Stomach (tissue), 19 donors: ENCODE measurements at places on chromosomes 12 and 14.

DNA sequence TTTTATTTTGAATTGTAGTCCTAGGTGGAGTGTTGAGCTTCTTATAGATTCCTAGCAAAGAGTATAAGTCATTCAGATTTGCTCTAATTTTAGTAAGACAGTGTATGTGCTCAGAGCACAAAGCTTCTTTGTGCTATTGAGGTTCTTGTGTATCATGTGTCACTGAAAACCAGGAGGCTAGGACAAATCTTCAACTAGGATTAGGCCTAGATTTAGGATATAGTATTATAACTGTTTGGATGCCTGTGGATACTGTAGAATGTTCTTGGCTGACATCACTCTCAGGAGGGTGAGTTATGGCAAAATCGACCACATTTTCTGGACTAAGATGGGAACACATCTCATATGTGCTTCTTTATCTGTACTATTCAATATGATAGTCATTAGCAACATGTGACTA is 86.5 kb downstream of the DHRS2 start:
- no peak for DNase-seq

DNA sequence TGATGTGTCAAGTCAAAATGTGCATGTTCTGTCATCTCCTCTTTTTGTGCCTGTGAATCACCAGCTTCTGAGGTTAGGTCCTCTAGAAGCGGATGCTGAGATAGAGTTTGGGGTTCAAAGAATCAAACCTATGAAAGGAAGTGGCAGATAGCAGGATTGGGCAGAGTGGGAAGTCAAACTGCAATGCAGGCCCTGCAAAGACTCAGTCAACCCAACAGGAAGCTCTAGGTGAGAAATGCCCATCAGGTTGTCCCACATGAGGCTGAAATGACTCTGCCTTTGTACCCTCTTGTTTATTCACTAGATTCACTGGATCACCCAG is 4.5 kb upstream of the MIA2 start:
- no peak for DNase-seq

DNA sequence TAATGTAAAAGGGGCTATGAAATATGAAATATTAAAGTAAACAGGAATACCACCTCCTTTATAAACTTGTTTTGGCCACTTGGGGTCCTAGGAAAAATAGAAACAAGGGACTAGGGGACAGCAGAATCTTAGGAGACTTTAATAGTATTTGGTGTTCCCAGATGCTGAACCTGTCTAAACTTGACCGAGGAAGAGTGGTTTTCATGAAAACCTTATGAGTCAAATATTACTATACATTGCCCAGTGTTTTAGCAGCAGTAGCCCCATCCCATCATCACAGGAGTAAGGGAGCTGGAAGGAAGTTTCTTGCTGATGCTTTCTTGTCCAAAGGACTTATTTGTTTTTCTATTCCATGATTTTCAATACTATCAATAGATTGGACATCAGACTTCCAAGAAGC is 177.5 kb upstream of the CAND1 start:
- DNase-seq = no peak

- DNase-seq = no peak
Observed at GRCh38 chr14:68492381-68493151, 300.3 kb downstream of the ZFP36L1 start.

DNA sequence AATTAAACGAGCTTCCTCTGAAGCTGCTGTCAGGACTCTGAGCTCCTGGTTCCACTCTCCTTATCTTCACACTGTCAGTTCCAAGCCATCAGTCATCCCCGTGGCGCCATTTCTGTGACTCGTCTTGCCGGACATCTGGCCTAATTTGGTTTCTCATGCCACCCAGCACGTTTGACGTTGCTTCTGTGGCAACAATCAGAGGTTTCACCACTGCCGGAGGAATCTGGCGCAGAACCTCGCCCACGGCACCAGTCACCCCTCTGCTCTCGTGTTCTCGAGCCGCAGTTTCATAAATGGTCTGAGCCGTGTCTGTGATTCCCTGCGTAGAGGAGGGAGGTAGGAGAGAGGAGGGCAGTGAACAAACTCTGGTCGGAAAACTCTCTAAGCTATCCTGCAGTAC is 29.7 kb downstream of the BDKRB1 start:
- DNase-seq = no peak

GRCh38 chr12:6230321-6231110 is 30.3 kb downstream of the CD9 start:
- DNase-seq = peak; percentile 63

DNA sequence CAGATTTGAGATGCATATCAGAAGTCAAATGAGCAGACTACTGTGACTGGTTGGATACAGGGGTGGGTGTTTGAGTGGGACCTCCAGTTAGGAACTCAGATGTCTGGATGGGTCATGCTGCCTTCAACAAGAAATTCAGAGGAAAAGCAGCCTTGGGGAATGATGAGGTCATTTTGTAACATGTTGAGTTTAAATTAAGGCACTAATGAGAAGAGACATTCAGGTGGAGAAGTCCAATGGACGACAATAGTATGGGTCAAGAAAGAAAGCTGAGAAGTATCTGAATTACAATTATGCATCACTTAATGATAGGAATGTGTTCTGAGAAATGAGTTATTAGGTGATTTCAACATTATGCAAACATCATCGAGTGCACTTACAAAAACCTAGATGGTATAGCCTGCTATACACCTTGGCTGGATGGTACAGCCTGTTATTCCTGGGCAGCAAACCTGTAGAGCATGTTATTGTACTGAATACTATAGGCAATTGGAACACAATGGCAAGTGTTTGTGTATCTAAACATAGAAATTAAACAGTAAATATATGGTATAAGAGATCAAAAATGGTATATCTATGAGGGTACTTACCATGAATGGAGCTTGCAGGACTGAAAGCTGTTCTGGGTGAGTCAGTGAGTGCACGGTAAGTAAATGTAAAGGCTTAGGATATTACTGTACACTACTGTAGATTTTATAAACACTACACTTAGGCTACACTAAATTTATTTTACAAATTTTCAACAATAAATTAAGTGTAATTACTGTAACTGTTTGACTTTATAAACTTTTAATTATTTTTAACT is 414.7 kb downstream of the RAD51B start:
- DNase-seq = no peak

DNA sequence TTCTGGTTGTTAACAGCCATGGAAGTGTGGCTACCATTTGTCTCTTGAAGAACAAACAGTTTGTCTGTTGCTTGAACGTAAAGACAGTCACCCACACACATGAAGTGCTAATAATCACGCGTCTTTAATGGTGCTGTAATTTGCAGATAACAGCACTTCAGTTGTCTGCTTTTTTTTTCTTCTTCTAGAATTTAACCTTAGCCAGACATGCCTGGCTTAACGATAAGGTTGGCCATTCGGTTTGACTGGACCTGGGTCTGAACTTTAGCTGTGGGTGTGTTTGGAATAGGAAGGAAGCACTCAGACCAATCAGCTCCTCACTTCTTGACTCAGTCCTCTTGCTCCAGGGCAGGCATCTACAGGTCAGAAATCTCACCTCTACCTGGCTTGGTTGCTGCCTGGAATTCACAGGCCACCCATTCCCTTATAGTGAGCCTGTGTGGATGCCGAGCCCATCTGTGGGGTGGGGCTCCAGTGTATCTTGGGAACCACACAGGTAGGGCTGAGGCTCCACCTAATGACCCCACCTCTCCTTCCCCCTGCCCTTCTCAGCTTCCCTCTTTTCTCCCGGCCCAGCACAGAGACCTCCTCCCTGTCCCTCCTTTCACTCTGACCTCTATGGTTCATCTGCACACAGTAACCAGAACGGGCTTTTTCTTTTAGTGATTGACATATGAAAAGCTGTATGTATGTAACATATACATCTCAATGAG is 246.4 kb upstream of the PWP1 start:
- DNase-seq = no peak

DNA sequence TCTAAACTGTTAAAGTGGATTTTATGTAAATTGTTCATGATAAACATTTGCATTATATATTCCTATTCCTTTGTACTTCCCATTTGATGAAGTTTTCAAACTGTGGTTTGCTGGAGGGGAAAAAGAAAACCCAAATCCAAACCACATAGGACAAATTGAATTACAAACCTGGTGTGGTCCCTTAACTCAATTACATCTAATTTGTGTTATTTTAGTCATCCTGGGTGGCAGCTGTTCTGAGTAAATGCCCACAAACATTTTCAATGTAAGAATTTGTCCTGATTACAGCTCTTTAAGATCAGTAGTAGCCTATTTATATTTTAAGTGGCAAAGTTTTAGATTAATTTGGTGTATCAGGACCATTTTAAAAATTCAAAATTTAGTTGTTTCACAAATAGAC is 153.9 kb downstream of the RAD51B start:
- no peak for DNase-seq

DNA sequence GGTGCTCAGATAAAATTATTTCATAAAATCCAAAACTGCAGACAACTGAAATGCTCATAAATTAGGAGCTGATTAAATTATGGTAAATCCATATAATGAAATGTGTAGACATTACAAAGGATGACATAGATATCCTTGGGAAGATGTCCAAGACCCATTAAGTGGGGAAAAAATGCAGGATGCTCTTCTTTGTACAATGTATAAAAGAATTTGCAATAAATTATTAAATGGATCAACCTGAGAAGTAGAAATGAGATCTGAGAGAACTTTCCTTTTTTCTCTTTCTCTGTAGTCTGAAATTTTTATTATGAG is 336.4 kb upstream of the E2F7 start:
- DNase-seq = no peak

DNA sequence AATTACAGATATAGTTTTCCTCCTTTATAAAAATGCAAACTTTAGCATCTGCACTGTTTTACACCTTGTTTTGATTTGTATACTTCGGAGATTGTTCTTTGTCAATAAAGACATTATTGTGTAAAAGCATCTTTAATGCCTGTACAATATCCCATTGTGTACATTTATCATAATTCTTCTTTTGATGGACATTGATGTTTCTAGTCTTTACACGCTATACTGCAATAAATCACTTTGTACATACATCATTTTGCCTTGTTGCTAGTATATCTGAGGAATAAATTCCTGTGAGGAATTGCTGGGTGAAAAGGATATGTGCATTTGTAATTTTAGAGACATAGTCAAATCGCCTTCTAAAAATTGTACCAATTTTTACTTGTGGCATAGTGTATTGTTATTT is 30.4 kb downstream of the WDR20 start:
- DNase-seq = no peak

DNA sequence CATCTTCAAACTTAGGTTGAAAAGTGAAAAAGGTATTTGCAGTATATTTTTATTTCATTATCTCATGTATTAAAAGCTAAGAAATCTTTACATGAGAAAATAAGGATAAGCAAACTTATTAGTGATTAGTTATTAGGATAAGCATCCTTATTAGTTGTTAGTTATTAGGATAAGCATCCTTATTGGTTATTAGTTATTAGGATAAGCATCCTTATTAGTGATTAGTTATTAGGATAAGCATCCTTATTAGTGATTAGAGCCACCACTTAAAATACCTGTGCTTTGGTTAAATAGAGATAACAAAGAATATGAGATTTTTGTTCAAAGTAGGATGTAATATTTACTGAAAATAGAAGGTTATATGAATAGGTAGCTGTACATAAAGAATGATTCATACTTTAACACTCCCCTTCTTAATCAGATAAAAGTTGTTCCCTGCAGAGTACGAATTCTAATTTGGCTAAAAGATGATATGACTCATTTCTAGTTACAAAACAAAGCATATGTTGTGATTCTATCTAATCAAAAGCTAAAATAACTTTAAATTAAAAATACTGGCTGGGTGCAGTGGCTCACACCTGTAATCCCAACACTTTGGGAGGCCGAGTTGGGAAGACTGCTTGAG is 56.4 kb downstream of the KDM5A start:
- no peak for DNase-seq

DNA sequence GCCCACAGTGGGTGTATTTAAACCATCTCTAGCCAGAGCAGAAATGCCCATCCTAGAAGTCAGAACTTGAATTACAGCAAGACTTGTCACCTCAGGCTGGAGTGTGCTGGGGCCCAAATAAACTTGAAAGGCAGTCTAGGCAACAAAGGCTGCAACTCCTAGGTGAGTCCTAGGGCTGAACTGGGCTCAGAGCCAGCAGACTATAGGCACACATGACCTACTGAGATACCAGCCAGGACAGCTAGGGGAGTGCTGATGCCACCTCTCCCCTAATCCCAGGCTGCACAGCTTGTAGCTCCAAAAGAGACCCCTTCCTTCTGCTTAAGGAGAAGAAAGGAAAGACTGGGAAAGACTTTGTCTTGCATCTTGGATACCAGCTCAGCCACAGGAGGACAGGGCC is 106.0 kb downstream of the TXNDC16 start:
- DNase-seq = peak; percentile 52

DNA sequence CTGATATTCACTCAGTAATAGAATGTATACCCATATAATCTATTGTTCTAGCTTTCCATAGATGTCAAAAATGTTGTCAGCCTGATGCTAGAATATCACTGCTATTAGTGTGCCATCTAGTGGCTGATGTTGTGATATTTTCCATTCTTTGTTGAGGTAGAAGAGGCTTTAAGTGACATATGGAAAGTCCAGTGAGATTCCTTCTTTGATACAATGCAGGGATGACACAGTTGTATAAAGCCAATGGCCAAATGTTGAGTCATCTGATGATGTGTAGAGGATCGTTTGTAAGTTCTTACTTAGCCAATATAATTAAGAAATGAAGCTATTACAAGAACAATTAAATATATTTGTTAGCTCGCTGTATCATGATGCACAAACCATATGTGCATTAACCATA is 58.1 kb upstream of the PCED1B start:
- DNase-seq = no peak

GRCh38 chr14:70873627-70874026 is 33.6 kb upstream of the PCNX1 start:
- DNase-seq = no peak

DNA sequence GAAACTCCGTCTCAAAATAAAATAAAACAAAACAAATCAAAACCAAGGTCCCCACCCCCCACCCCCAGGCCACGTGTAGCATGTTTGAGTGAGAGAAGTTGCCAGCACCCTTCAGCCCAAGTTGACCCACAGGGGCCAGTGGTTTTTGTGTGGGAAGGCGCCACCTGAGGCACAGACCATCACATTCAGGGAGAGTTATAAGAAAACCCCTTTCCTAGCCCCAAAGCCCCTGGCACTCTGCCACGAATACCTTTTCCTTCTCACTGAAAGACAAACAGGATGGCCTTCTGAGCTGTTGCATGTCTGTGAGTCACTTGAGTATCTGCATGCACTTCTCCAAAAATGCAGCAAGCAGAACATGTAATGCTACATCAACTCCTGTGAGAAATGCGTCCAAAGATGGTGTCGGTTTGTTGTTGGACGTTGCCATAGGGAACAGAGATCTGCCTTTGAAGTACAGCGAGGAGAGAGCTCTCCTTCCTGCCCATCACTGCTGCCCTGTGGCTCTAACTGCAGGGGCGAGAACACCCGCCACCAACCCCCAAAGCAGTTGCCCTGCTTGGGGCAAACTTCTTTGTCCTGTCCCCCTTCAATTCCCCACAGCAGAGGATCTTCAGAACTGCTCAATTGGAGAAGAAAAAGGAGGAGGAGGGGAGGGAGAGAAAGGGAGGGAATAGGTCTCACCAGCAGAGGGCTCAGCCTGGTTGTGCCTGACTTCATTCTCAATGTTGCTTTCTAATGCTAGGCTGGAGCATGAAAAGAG is 2.7 kb upstream of the TRAF3 start:
- peak; percentile 57 for DNase-seq
